Central memory CD8-positive, alpha-beta T cell (primary cell): ENCODE measurements at places on chromosomes 16 and 17.

DNA sequence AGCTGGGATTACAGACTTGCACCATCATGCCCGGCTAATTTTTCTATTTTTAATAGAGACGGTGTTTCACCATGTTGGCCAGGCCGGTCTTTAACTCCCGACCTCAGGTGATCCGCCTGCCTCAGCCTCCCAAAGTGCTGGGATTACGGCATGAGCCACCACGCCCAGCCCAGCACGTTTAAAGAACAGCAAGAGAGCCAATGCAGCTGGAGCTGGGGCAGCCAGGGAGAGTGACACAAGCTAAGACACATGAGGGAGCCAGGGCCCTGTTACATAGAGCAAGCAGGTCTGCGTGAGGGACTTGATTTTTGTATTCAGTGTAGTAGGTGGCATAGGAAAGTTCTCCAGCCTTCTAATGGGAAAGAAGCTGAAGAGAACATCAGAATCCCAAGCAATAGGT lies 21.7 kb upstream of the GOSR2 start:
- no peak for DNase-seq

DNA sequence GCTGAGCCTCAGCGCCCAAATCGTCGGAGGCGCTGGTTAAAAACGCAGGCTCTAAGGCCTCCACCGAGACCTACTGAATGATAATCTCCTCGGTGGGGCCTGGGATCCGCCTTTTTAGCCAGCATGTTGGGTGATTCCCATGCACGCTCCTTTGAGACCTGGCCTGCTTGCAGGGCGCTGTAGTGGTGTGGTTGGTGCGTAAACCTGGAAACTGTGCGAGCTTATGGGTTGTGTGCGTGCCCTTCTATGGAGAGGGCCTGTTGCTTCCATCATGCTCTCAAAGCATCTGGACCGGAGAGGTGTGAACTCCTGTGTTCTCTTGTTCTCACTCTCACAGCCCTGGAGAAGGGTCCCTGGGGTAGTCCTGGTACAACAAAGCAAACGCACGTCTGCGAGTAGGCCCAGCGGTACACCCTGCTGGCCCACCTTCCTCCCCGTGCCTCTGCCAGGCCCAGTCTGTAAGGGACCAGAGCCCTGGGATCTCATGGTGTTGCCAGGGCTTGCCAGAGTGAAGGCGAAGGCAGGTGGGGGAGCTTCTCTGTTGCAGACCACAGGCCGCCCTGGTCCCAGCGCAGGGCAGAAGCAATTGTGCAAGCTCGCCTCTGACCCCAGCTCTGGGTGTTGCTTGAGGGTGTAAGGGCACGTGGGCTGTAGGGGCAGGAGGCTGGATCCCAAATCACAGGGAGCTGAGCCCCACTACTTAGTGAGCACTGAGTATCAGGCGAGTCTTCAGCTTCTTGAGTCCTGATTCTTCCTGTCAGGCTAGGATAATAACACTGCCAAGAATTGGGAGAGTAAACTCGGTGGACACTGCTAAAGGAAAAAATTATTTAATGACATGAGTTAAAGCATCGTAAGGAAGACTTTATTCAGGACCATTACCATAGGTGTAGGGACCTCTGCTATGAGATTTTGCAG lies 879 bp upstream of the LRRC75A start:
- no peak for DNase-seq

DNA sequence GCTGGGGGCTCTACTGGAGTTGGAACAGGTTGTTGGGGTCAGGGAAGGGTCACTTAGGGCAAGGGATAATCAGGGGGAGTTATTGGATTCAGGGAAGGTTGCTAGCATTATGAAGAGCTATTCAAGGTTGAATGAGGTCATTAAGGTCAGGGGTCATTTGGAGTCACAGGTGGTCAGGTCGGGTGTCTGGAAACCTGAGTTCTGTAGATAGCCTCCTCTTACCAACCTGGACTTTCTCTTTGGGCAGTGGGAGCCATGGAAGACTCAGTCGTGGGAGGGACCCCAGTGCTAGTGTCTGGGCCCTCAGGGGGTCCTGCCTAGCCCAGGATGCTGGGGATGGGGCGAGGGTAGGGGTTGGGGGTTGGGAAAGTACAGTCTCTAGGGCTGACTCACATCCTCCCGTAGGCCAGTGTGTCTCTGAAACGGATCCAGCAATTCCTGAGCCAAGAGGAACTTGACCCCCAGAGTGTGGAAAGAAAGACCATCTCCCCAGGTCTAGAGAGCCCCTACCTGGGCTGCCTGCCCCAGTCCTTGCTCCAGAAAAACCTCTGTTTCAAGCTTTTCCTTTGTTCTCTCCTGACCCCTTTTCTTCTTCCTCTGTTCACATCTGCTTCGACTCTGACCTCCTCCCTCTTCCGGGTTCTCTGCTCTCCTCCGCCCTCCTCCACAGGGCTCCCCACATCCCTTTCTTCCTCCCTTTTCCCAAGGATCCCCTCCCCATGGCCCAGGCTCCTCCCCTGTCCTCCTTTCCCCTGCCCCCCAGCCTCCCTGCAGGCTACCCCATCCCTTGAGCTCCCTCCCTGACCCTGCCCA lies 33.5 kb downstream of the ABCC3 start:
- DNase-seq, result no peak

- DNase-seq, result no peak
Observed at GRCh38 chr17:71919186-71919585, 201.6 kb upstream of the SOX9 start.

DNA sequence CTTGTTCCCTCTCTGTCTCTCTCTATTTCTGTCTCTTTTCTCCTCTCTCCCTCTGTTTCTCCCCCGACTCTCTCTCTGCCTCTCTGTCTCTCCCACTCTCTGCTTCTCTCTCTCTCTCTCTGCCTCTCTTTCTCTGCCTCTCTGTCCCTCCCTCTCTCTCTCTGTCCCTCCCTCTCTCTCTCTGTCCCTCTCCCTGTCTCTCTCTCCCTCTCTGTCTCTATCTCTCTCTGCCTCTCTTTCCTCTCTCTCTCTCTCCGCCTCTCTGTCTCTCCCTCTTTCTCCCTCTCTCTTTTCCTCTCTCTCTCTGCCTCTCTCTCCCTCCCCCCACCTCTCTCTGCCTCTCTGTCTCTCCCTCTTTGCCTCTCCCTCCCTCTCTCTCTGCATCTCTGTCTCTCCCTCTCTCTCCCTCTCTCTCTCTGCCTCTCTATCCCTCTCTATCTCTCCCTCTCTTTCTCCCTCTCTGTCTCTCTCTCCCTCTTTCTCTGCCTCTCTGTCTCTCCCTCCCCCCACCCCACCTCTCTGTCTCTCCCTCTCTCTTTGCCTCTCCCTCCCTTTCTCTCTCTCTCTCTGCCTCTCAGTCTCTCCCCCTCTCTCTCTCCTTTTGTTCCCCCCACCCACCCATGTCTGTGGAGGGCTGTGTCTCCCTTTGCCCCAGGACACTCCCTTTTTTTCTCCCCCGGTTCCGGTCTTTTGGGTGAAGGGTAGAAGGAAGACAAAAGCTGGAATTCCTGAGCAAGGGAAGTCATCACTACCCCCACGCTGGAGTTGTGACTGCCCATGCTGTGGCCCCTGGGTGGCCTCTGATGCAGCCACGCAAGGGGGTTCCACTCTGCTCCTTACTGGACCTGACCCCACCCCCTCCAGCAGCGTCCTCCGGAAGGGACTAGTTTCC lies 27.1 kb upstream of the MGAT5B start:
- no peak for DNase-seq

- no peak for DNase-seq
Observed at GRCh38 chr17:75010683-75011400, 1.6 kb upstream of the MRPL58 start.

GRCh38 chr17:50191359-50192143 lies 9.9 kb downstream of the COL1A1 start:
- DNase-seq, result no peak

- DNase-seq, result no peak
Observed at GRCh38 chr17:72735592-72735991, 356.9 kb downstream of the SLC39A11 start.

- DNase-seq, result no peak
Observed at GRCh38 chr17:19573075-19573474, 39.4 kb downstream of the SLC47A1 start.

DNA sequence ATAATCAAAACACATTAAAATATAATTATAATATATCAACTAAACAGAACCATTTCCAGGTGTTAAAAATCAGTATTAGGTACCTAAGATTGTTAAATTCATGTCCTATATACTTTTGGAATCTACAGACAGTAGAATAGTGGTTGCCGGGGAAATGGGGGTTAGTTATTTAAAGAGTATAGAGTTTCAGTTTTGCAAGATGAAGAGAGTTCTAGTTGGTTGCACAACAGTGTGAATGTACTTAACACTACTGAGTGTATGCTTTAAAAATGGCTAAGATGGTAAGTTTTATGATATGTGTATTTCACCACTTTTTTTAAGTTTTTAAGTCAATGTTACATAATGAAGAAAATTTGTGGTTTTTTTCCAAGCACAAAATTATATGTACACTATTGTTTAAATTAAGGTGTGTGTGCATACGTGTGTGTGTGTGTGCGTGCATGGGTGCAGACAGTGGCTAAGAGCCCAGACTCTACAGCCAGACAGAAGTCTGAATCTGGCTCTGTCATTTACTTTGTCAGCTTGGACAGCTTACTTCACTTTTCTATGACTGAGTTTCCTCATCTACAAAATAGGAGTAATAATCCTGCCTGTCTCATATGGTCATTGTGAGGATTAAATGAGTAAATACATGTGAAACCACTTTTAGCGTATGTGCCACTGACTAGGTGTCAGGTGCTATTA lies 25.3 kb upstream of the PHAF1 start:
- DNase-seq, result no peak

DNA sequence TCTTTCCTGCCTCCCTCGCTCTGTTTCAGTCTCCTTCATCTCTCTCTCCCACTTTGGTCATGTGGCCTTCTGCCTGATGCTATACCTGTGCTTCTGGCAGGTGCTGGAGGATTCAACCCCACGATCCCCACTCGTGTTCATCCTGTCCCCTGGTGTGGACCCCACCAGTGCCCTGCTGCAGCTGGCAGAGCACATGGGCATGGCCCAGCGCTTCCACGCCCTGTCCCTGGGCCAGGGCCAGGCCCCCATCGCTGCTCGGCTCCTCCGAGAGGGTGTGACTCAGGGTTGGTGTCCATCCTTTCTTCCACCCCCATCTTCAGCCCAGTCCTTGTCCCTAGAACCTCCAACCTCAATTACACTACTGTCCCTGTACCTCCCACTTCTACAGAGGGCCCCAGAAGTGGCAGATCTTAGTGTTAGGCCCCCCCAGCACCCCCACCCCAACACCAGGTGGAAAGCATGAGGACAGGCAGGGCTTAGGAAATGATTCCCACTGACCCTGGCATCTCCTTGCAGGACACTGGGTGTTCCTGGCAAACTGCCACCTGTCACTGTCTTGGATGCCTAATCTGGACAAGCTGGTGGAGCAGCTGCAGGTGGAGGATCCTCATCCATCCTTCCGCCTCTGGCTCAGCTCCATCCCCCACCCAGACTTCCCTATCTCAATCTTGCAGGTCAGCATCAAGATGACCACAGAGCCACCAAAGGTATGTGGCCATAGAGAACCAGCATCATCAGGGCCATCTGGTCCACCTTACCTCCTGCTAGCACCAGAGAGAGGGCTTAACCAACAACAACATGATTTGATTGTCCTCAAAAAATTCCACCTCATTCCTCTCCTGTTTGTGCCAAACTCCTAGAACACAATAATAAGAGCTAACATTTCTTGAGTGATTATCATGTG lies 9.7 kb upstream of the KDM6B start:
- no peak for DNase-seq

DNA sequence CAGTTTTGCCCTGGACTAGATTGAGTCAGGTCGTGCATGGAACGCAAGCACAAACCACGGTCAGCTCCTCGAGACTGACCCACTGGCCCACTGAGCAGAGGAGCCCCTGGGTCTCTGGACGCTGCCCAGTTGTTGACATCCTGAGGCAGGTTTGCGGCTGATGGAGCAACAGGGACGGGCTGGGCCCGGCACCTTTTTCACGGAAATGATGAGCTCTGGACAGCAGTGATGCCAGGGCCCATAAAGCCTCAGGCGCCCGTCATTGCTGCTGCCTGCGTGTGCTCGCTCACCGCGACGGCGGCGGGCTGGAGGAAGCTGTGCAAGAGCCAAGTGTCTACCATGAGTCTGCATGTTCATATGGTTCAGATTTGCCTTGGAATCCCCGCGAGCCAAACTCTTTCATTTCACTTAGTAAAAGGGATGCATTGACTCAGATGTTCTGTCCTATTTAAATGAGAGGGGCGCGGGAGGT lies 30.8 kb upstream of the CRISPLD2 start:
- no peak for DNase-seq

DNA sequence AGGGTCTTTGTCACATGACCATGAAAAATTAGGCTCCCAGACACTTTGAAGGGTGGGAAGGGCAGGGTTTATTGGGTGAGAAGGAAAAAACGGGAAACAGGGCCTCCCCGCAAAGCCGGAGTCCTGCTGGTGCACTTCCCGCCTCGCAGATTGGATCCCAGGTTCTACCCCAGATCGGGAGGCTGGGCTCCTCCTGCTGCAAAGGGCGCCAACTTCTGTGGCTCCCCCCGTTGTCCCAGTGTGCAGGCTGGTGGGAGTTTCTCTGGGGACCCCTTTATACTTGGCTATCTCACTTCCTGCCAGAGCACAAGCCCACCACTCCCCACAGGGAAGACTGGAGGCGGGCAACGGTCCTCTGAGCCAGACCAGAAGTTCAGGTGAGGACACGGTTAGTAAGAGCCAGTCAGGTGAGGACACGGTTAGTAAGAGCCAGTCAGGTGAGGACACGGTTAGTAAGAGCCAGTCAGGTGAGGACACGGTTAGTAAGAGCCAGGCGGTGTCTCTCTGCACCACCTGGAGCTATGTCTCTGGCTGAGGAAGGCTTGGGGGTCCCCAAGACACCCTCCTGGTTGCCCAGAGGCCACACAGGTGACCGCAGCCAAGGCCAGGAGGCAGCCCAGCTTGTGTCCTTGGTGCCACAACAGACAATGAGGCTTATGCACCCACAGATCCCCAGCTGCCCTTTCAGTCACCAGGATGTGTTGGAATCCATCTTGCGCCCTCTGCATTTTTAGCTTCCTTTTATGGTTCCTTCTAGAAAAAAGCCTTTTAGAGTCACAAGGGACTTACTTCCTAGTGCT lies 48.1 kb upstream of the CHMP6 start:
- DNase-seq, result no peak

DNA sequence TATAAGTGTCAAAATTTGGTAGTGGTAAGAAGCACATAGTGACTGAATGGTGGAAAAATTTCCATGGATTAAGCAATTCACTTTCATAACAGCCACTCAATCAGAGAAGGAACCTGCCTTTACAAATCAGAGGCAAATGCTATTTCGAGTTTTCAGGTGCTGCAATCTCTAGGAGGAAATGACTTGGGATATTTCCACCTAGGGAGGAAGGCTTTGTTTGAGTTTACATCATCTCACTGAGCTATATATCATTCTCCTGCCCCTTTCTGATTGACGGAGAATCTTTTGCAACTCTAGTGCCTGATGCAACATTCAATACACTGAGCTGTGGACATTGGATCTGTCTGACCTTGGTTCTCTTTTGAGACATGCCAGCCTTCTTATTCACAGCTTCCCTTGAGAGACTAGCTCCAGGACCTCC lies 26.3 kb downstream of the MARCHF10 start:
- DNase-seq, result no peak
